ENCODE measurements at places on chromosomes 2 and 18.

DNA sequence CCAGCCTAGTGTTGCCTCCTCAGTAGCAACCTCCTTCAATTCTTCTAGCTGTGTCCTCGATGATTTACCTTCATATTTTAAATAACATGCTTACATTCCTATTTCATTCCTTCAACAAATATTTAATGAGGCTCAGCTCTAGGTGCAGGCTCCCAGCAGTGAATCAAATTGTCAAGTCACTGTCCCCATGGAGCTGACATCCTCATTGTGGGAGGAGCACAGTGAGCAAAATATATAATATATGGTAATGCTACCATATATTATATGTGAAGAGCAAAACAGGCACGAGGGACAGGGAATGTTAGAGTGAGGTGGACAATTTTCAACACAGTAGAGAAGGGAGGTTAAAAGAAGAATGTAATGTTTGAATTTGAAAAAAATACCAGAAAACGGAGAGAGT is 869.1 kb downstream of the SLC4A3 start:
- no peak for DNase-seq

- no peak for DNase-seq
These were observed 201.1 kb upstream of the FBXO11 start for GRCh38 chr2:48107326-48107925.

DNA sequence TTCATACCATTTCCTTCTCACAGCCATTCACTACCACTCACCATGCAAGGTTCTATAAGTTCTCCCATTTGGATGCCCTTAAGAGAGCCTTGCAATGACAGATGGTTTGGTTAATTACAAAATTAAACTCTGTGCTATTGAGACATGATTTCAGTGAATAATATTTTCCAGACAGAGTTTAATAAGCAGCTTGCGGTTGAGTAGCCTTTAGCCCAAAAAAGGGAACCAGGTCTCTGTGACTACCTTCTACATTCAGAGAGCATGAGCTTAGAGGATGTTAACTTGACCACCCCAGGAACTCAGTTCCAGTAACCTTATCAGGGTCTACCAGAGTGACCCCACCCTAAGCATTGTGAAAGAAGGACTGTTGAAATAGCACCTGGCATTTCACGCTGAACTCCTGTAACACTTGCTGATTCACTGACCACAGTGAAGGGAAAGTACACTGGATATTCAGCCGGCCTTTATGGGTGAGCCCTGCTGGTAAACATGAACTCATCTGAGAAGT is 1173.1 kb upstream of the ZEB2 start:
- DNase-seq, result no peak

- no peak for DNase-seq
These were observed 156.2 kb downstream of the DDX1 start for GRCh38 chr2:15747603-15748471.

Measured in dorsolateral prefrontal cortex (tissue), 122 donors.